Umbilical cord (tissue), 2 donors: ENCODE measurements at places on chromosomes 3 and 15. TPM values are rescaled to one million over a fixed set of nuclear protein-coding genes. Genes with fewer than 3 reads are reported as not detected.

DNA sequence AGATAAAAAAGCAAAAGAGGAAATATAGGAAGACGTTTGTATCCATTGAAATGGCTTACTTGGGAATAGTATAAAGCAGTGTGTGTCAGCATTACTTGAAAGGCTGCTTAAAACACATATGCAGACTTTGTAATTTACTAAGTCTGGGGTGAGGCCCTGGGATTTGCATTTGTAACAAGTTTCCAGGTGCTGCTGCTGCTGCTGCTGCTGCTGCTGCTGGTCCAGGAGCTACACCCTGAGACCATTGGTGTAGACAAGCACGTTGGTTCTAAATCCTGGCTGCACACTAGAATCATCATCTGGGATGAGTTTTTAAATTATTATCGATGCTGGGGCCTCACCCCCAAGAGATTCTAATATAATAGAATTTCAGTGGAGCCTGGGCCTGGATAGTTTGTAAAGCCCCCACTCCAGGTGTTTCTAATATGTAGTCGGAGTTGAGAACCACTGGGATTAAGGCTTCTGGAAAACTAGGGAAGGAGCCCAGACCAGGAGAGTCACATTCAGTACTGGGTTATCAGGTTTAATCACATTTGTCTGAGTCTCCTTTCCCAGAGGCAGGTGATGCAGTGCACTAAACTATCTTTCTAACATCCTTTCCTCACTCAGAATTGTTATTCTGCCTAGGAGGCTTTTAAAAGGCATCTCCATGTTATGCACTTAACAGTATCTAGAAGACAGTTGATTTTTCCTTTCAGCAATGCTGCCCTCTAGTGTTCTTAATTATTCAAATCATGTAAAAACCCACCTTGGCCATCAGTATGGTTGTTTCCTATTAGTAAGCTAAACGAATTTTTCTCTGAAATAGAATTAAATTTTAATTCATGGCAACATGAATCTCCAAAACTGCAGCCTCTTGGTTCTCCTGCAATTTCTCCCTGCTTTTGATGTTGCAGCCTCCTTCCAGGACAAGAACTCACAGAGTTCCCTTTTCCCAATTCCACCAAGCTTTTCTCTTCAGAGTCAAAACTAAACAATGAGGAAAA lies 45.4 kb downstream of the SSR3 start:
- DNase-seq: peak; percentile 79

GRCh38 chr15:67887776-67888175 lies 47.9 kb upstream of the RNU6-1 start:
- no peak for DNase-seq

GRCh38 chr3:114401346-114401745 lies 107.5 kb downstream of the TIGIT start:
- no peak for DNase-seq

- DNase-seq: no peak
These were observed 320.4 kb downstream of the CTNNB1 start for GRCh38 chr3:41519746-41520145.

DNA sequence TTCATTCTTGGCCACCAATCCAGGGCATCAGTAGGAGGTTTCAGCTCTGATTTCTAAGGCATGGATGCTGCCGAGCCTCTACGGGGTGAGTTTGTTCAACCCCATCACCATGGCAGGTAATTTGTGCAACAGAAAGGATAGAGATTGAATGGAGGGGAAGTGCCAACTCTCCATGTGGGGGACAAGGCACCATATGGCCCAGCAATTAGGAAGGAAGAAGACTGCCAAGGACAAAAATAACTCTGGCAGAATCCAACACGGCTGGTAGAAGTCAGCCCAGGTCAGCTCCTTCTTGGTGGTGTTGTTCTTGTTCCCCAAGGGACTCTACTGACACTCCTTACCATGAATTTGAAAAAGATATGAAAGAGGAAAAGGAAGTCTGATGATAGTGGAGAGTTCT lies 503.9 kb downstream of the MAGI1 start:
- no peak for DNase-seq

DNA sequence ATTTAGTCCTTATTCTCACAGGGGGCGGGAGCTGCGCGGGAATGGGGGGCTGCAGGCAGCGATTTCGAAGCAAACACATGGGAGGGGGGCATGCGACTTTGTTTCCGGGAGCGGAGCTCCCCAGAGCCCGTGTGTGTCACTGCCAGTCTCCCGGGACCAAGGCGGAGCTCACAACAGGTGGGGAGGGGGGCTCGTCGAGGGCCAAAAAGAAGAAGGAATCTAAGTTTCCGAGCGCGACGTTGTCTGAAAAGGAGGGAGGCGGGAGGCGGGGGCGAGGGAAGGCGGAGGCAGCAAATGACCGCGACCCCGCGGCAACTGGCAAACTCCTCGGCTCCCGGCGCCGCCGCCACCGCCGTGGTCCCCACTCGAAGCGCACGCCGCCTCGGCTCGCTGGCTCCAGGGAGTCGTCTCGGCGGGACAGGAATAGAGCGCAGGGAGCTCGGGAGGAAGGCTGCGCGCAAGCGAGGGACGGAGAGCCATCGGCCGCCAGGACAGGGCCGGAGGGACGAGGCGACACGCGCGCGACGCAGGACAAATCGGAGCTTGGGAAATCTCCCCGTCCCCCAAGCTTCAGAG lies 1.4 kb downstream of the FOXP1 start:
- peak; percentile 70 for DNase-seq

GRCh38 chr15:27165590-27165989 lies 194.6 kb downstream of the GABRG3 start:
- DNase-seq: no peak

DNA sequence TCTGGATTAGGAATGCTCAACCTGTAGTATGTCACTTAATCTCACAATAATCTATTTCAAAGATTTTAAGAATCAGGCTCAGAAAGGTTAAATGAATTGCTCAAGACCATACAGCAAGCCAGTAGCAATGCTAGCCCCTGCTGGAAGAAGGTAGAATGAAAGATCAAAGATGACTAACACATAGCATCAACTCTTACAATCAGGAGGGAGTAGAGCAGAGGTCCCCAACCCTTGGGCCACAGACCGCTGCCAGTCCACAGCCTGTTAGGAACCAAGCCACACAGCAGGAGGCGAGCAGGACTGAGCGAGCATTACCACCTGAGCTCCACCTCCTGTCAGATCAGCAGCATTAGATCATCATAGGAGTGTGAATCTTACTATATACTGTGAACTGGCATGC lies 15.5 kb upstream of the GATM start:
- no peak for DNase-seq

GRCh38 chr3:70982700-70983140 lies 600.8 kb downstream of the FOXP1 start:
- DNase-seq: peak; percentile 79

DNA sequence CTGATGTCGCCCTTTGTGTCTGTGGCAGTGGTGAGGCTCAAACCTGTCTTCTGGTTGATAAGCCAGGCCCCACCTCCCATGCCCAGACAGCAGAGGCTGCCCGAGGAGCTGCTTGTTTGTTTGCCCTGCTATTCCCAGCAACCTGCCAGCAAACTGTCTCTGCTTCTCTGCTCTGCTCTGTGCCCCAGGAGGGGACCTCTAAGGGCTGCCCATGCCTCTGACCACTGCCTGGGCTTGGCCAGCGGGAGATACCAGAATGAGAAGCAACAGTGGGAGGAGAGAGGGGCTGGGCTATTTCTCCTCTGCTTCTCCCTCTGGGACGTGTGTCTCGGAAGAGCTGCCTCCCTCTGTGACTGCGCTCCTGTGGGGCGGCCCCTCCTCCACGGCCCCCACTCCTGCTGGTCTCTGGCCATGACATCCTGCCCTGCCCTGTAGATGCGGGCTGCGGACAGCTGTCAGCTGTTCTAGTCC lies 213.1 kb downstream of the RPLP1 start:
- peak; percentile 45 for DNase-seq

DNA sequence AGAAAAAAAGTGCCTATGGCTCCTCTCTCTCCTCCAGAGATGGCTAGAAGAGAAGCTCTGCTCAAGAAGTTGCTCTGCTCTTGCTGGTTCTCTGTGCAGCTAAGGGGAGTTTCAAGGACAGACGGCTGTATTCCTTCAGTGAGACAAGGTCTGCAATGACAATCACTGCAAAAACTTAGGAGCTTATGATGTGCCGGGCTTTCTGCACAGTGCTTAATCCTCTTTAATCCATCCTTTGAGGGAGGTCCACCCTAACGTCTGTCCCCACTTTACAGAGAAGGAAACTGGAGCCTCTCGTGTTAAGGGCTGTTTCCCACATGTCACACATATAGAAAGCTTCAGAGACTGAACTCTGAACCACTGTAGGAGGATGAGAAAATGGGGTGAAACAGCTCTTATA lies 260.6 kb downstream of the MEX3B start:
- DNase-seq: no peak

- no peak for DNase-seq
These were observed 243.1 kb upstream of the GOLGA6L4 start for GRCh38 chr15:83992324-83993031.

DNA sequence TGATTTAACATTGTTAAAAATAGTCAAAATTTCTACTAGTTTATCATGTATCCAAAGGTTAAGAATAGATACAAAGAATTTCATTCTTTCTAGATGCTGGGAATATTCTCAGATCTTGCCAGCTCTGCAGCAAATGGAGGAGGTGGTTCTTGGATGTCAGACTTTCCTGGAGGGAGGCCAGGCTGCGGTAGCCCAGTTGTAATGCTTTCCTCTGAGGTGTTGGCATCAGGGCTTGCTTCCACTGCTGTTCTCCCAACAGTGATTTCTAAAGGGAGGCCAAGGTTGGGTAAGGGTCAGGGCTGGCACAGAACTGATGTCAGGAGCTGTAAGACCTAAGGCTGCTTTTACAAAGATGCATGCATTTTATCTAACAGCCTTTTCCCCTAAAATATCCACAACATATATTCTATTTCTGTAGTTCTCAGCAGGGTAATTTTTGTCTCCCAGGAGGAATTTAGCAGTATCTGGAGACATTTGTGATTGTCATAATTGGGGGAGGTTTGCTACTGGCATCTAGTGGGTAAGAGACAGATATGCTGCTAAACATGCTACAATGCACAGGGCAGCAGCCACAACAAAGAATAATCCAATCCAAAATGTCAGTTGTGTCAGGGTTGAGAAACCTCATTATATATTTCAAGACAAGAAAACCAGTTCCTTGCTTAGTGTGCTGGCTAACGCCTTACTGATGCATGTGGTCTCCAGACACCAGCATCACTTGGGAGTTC lies 42.0 kb upstream of the SPTSSB start:
- DNase-seq: peak; percentile 56

DNA sequence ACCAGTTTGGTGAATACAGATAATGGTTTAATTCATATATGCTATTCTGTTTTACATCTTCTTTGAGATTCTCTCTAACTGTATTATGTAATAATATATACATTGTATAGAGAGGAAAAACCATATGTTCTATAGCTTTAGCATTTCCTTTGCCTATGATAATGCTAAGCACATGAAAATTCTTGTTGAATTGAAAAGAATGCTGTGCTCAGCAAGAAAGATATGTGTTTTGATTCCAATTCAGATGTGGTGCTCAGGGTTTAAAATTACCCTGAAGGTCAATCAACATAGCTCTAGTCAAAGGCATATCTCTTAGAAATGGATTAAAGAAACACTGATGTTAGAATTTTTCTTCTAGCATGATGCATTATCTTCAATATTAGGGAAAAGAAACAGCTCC lies 8.5 kb upstream of the TUSC7 start:
- no peak for DNase-seq

GRCh38 chr3:22713936-22714335 lies 489.2 kb upstream of the UBE2E2 start:
- DNase-seq: peak; percentile 16

GRCh38 chr3:108341911-108342310 lies 45.6 kb downstream of the HHLA2 start:
- no peak for DNase-seq

DNA sequence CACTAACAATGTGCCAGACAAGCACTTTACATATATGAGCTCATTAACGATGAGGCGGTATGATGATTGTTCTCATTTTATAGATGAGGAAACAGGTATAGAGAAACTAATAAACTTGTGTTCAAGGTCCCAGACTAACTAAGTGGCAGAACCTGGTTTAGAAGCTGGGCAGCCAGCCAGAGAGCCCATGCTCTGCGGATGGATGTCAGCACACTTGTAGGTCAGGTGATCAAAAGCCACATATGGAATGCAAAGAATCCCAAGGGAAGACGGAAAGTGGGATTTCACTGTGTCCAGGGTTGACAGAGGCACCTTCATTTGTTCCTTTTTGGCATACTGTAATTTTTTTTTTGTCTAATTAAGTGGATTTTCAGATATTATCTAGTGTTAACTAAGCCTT lies 103.7 kb downstream of the EFL1 start:
- no peak for DNase-seq

GRCh38 chr3:99638167-99638948 lies at the start of gene COL8A1:
Gene COL8A1 (plus strand): TSS chr3:99638594. CDS start chr3:99790683, 152,089 bp downstream.
- peak; percentile 75 for DNase-seq

- no peak for DNase-seq
These were observed 62.9 kb upstream of the ZBTB38 start for GRCh38 chr3:141305436-141305835.

GRCh38 chr15:38072348-38073177 lies 138.1 kb downstream of the TMCO5A start:
- DNase-seq: peak; percentile 88

- DNase-seq: no peak
These were observed 5.5 kb downstream of the SEMA5B start for GRCh38 chr3:123021996-123022510.

DNA sequence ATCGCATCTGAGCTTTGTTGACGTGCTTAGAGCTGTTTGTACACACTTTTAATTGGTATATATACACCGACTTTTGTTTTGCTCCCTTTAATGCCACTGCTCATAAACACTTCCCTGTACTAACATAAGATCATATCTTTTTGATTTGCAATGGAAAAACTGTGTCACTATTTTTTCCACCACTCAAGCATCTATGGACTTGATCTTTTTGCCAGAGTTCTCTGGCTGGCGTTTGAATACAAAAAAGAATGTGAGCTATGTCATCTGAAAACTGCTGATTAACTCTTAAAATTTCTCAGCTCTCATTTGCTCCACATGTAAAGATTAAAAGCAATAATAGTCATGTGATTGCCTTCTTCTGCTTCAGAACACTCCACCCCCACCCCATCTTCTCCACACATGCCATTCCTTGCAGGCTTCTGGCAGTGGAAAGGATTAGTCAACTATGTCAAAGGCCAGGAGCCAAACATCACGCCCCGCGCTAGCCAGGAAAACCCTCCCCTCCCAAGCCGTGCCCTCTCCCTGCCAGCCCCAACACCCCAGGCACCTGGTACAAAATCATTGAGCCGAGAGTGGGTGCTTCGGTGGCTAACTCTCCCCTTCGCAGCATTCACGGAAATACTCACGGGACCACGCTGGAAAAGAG lies 123.4 kb upstream of the MEF2A start:
- peak; percentile 86 for DNase-seq

- peak; percentile 28 for DNase-seq
These were observed 44.4 kb upstream of the FAN1 start for GRCh38 chr15:30859091-30859874.

IMPG2 gene
- 2.6 TPM for total RNA-seq

SUSD5 gene
- 6.0 TPM for total RNA-seq

FOXB1 gene
- total RNA-seq: 1.2 TPM

GOLGA8R gene
- total RNA-seq: 8.2 TPM

LIPH gene
- 2.2 TPM for total RNA-seq

LIPC gene
- total RNA-seq: 2.9 TPM

ITIH3 gene
- total RNA-seq: 48.2 TPM

SPTSSB gene
- total RNA-seq: 2.2 TPM
